ENCODE measurements at places on chromosomes 3 and 15. TPM values are rescaled to one million over a fixed set of nuclear protein-coding genes. Genes with fewer than 3 reads are reported as not detected.

Gene ACTC1
- polyA plus RNA-seq = not detected

Gene FSTL1
- 0.15 TPM for polyA plus RNA-seq

Gene C3orf20
- 0.12 TPM for polyA plus RNA-seq

Gene CCDC54
- polyA plus RNA-seq = not detected

GRCh38 chr15:51647128-51647562 lies 24.6 kb upstream of the DMXL2 start:
- no peak for DNase-seq

All from B cell (primary cell).